ENCODE measurements at places on chromosomes 13 and 19.

- no peak for DNase-seq
Measured at GRCh38 chr13:88063741-88064140, 392.6 kb downstream of the SLITRK5 start.

DNA sequence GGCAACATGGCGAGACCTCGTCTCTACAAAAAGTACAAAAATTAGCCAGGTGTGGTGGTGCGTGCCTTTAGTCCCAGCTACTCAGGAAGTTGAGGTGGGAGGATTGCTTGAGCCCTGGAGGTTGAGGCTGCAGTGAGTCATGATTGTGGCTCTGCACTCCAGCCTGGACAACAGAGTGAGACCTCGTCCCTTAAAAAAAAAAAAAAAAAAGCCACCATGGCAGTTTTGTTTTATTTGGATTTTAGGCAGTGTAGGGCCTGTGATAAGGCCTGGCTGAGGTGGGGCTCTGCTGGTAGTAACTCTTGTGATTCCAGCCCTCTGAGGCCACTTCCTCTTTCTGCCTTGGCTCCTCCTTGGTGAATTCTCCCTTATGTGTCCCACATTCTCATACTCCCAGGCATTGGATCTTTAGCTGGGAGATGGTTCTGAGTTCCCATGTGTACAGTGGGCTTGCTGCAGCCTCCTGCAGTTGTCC lies 39.2 kb downstream of the GATAD2A start:
- DNase-seq, result peak; percentile 29

GRCh38 chr19:6199240-6199994 lies 64.0 kb downstream of the ACSBG2 start:
- peak; percentile 98 for DNase-seq

DNA sequence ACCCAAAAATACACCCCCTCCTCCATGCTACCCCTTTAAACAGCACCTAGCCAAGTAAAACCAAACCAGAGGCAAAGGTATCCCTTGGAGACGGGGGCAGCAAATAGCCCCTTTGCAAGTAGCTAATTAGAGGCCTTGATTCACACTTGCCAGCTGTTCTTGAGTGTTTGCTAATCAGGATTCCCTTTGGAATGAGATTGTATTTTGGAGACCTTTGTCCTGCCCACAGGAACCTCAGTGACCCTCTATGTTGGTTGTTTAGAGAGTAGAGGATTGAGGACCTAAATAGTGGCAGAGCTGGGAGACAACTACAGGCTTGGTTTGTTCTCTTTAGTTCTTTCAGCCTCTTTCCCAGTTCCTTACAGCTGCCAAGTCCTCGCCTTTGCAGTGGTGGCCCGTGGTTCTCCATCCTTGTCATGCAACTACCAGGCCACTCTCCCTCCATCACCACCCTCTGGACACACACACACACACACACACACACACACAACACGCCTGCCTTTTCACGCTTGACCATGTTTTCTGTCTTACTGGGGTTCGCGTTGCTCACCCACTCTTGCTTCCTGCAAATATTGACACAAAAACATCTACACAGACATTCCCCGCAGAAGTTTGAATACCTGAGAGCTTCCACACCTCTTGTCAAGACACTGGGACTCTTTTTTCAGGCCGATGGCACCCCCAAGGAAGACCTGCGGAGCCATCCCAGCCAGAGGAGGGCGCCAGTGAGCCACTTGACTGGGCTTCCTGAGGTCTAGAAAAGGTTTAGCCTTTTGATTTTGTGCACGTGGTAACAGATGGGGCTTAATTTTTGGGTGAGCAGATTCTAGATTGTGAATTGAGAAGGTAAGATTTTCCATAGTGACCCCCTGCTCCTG lies 80.0 kb upstream of the GPR183 start:
- peak; percentile 74 for DNase-seq

GRCh38 chr19:12703046-12703445 lies 6.6 kb upstream of the FBXW9 start:
- DNase-seq, result no peak

DNA sequence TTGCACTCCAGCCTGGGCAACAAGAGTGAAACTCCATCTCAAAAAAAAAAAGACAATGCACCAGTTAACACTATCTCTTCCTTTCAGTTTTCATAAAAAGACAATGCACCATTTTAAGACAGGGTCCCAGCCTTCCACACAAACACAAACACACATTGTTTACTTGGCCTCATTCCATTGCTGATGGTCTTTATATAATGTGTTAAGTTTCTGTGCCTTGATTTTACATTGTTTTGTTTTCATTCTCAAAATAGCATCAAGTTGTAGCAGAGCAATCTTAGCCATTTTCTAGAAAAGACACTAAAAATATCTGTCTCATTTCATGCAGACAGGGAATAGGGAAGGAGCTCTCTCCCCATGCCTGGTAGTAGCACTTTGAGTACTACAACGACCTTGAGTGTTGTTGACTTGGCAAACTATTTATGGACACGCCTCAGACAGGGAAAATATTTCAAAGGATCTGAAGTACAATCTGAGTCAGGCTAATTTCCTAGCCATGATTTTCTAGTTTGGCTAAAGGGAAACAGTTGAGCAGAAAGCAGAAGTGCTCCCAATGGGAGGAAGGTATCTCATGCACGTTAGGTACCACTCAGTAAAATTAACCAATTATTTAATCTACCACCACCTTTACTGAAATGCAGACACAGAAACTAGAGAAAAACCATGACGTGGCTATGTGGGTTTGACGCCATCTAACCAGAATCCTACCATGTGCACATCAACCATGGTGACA lies 120.6 kb downstream of the ABCC4 start:
- DNase-seq, result no peak

DNA sequence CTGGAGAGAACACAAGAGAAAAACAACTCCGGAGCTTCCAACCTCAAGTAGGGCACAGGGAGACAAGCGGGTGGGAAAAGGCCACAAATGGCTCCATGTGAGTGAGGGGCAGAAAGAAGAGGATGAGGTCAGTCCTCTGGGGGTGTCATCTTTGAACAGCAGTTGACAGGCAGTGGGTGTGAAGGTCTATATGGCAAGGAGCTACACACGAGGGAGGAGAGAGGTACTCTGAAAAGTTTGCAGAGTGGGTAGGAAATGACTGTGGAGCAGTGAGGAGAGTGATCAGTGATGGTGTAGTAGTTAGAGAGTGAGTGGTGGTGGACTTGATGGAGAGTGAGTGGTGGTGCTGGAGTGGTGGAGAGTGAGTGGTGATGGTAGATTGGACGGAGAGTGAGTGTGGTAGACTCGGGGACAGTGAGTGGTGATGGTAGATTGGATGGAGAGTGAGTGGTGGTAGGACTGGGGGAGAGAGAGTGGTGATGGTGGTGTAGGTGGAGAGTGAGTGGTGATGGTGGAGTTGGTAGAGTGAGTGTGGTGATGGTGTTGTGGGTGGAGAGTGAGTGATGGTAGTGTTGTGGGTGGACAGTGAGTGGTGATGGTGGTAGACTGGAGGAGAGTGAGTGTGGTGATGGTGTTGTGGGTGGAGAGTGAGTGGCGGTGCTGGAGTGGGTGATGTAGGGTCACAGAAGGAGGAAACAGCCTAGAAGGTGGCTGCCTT lies 4.0 kb downstream of the TFDP1 start:
- DNase-seq, result no peak

GRCh38 chr13:76795701-76796695 lies 90.2 kb downstream of the KCTD12 start:
- DNase-seq, result no peak

DNA sequence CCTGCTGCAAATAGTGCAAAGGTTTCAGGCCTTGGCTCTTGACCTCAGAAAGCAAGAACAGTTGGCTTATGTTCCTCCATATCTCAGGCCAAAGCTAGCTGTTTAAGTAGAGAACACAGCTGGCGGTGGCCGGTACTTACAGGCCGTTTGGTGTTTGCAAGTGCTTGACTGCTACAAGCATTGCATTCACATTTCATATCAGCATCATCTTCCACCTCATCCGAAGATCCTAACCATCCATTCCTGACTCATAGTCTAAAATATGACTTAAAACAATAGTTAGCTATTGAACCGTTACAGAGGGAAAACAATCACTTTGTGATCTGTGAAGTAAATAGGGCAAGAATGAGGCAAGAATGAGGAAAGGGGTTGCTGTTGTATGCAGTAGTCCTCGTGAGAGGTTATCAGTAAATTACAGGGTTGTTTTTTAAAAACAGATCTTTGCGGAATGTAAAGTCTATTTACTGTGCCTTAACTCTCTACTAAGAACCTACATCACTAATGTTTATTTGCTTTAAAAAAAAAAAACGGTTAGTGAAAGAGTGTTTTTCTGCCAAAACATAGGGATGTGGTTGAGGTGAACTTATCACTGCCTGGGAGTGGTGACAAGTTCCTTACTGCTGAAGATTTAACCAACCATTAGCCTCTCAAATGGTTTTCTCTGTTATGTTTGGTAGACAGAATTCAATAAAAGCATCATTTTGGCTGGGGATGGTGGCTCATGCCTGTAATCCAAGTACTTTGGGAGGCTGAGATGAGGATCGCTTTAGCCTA lies 21.6 kb upstream of the WDR88 start:
- no peak for DNase-seq

- no peak for DNase-seq
Measured at GRCh38 chr13:76758257-76758656, 127.9 kb downstream of the KCTD12 start.

- DNase-seq, result no peak
Measured at GRCh38 chr19:4295972-4296771, 6.0 kb downstream of the TMIGD2 start.

- DNase-seq, result no peak
Measured at GRCh38 chr13:83761631-83762030, 120.6 kb downstream of the SLITRK1 start.

GRCh38 chr19:55165952-55166529 lies 372 bp downstream of the DNAAF3 start:
- peak; percentile 29 for DNase-seq

DNA sequence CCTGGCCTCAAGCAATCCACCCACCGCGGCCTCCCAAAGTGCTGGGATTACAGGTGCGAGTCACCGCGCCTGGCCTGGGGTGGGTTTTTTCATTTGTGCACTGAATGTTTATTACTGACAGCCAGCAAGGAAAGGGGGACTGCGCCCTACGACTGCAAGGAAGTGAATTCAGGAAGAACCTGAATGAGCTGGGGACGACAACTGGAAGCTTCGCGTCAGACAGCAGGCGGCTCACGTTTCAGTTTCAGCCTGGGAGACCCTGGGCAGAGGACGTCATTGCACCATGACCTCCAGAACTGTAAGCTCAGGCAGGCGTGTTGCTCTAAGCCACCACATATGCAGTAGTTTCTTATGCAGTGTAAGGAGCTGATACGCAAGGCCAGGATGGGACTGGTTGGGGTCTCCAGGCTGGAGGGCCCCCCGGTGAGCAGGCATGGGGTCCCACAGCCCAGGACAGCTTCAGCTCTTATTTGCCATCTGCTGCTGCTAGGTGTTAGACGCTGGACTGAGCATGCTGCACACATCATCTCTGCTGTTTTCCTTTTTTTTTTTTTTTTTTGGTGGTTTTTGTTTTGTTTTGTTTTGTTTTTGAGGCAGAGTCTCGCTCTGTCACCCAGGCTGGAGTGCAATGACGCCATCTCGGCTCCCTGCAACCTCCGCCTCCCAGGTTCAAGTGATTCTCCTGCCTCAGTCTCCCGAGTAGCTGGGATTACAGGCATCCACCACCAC lies 66.6 kb downstream of the GADD45B start:
- DNase-seq, result no peak

GRCh38 chr19:16585094-16585801 lies 13.0 kb upstream of the SLC35E1 start:
- no peak for DNase-seq

GRCh38 chr13:106619688-106620555 lies 52.0 kb upstream of the ARGLU1 start:
- no peak for DNase-seq

GRCh38 chr13:98489446-98490194 lies 87.3 kb downstream of the STK24 start:
- DNase-seq, result no peak

- DNase-seq, result no peak
Measured at GRCh38 chr13:100063333-100063732, 25.6 kb upstream of the PCCA start.

GRCh38 chr13:50701469-50701868 lies 142.0 kb downstream of the DLEU7 start:
- no peak for DNase-seq

- DNase-seq, result no peak
Measured at GRCh38 chr19:21835429-21835809, 563 bp downstream of the ZNF43 start.

DNA sequence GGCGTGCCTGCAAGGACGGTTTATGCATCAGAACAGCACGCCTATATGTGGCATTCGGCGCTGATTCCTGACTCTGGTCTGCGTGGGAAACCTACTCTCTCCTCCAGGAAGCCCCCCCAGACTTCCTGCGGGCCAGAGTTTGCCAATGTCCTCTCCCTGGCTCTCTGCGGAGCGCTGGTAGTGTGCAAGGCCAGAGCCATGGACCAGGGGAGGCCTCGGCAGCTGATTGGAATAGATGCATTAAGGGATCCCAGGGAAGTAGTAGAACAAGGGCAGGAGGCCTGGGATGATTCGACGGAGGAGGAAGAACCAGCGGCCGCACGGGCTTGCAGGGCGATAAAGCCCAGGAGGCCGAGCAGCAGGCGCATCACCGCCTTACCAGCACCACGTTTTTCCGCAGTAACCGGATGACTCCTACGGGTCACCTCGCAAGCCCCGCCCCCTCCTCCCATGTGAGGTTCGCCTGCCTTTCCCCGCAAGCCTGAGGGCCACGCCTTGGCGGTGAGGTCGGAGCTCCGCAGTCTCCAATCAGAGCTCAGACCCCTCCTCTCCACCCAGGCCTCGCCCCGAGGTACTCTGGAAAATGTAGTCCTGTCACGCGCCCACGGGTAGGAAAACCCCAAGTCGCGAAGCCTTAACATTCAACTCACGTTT lies 5.0 kb downstream of the CLEC11A start:
- peak; percentile 90 for DNase-seq

GRCh38 chr13:98157188-98157587 lies 14.3 kb downstream of the FARP1 start:
- no peak for DNase-seq

- no peak for DNase-seq
Measured at GRCh38 chr13:44271473-44271872, 102.2 kb upstream of the SERP2 start.

DNA sequence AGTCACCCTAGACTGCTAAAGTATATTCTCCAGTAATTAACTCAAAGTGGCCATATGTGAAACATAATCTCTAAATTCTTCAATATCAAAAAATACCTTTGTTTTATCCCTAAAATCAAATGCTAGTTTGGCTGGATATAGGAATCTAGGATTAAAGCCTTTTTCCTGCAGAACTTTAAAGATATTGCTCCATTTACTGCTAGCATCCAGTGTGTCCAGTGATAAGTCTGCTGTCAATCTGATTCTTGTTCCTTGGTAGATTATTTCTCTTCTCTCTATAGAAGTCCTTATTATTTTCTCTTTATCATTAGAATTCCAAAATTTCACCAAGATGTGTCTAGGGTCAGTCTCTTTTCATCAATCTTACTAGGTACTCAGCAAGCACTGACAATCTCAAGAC lies 384.6 kb downstream of the FGF14 start:
- DNase-seq, result no peak

DNA sequence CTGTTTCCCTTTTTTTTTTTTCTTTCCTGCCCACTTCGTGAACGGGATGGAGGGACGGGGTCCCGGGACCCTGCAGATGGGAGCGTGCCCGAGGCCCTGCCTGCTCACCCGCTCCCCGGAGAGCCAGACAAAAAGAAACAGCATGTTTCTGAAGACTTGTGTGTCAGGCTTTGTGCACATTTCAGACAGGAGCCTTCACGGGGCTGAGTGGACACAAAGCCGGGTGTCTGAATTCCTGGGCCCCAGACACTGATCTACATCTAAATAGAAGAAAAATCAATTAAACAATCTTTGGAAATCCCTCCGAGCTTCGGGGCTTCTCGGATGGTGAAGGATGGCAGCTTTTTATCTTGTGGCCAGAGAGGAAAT lies 4.2 kb downstream of the PGPEP1 start:
- no peak for DNase-seq

All from T-helper 2 cell treated with Interferon-gamma antibody and Interleukin-4, amounts not matched to agents 5 μg/mL and 100 μg/mL, for 36 hours (primary cell).